ENCODE measurements at places on chromosomes 4 and X.

DNA sequence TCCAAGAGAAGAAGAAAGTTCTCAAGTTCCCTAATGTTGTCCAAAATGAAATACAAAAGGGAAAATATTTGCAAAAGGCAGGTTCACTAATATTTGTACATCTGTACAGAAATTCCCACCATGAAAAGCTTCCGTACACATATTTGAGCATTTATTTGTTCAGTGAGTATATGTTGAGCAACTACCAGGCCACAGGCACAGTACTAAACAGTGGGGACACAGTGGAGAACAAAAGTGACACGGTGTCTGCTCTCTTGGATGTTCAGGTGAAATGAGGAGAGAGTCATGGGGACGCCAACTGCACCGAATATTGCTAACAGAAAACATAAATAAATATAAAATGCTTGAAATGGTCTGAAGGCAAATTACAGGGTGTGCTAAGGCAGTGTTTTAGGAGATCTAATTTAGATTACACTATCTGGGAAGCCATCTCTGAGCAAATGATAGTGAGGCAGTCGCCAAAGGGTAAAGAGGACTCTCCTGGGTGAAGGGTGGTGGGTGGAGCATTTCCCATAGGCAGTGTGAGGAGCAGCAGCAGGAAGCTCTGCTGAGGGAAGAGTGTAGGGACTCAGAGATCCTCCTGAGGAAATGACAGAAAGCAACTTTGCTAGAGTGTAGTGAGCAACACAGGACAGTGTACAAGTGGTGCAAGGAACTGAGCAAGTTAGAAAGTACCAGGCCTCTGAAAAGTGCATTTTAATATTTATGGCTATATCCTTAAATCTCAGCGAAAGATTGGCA, 375.2 kb downstream of the GALNTL6 start:
- no peak for DNase-seq

DNA sequence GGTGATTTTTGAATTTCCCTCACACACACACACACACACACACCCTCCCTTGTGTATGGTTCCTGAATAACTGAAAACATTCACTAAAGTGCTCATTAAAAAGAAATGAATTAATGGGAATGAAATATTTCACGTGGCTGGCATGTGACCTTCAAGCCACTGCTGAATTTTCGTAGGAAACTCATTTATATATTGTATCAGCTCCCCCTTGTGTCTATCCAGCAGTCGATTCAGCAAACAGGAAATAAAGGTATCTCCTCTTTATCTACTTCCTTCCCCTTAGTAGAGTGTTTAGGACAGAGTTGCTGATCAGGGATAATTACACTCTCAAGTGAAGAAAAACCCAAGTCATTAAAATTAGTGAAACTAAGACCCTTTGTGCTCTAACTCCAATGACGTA, 912.6 kb upstream of the LCORL start:
- no peak for DNase-seq

GRCh38 chrX:38891641-38892413, 90.6 kb downstream of the MID1IP1 start:
- DNase-seq: no peak

GRCh38 chr4:96262057-96262456, 422.2 kb downstream of the PDHA2 start:
- no peak for DNase-seq

DNA sequence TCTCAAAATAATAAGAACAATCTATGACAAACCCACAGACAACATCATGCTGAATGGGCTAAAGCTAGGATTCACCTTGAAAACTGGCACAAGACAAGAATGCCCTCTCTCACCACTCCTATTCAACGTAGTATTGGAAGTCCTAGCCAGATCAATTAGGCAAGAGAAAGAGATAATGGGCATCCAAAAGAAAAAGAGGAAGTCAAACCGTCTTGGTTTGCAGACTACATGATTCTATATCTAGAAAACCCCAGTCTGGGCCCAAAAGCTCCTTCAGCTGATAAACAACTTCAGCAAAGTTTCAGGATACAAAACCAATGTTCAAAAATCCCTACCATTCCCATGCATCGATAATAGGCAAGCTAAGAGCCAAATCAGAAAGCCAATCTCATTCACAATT, 59.0 kb downstream of the CHM start:
- no peak for DNase-seq

DNA sequence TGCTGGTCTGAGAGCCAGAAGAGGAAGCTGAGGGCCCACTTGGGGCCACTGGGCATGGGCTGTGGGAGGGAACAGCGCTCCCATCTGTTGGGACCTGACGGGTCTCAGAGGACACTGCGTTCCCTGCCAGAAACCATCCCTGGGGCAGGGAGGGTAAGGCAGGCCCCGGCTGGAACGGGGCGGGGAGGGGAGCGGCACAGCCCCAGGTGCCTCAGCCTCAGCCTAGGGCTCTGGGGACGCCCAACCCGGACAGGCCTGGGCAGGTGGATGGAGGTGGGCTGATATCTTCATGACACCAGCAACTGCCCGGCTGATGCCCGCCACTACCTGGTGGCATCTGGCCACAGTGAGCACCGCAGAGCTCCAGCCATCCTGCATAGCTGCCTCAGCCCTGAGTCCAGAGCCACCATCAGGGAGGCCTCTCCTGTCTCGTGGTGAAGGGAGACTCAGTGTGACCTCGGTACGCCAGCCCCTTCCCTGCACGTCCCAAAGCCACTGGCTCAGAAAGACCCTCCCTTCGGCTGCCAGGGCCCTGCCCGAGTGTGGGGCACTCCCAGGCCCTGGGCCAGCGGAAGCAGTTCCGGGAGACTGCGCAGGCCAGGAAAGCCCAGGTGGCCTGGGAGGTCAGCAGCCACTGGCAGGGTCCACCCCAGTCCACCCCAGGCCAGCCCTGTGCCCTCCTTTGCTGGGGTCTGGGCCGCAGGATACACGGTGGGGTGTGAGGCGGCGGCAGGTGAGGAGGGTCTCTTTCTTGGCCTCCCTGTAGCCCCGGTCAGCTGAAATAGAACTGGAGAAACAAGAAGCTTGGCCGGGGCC, 34.6 kb upstream of the FGFR3 start:
- DNase-seq: no peak

DNA sequence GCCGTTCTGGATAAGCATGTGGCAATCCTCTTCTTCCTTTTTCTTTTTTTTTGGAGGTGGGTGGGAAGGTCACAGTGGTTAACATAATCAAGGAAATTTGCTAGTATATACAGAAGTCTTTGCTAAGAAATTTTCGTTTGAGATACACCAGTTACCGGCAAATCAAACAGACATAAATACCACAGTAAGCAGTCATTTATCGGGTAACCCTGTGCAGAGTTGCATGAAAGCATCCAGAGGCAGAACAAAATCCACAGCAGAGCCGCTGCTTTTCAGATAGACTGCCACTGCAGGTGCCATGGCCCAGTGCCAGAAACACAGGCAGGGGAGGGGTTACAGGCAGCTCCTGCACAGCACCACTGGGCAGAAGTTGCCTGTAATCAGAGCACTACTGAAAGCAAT, 179.1 kb upstream of the MAB21L2 start:
- no peak for DNase-seq

DNA sequence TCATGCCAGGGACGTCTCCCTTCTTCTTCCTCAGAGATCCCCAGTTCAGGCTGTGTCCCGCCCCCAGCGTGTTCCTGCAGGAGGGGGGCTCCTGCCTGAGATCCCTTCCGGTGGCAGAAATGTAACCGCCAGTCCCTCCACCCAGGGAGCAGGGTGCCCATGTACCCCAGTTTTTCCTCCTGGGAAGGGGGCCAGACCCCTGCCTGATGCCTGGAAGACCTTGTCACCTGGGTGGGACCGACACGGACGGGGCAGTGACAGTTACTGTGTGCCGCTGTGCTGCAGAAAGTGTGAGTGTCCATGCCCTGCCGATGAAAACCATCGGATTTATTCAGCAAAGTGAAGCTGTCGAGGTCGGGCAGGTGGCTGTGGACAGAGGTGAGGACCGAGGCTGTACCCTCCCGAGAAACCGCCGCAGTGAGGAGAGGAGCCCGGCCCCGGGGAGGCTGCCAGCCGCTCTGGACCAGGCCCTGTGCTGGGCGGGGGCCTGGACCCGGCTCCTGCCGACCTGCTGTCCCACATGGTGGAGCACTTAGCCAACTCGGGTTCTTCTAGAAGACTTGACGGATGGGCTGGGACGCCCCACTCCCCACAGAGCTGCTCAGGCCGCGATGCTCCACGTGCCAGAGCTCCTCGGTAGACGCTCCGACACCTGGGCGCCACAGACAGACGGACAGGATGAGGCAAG, 36.7 kb upstream of the HMX1 start:
- DNase-seq: no peak

DNA sequence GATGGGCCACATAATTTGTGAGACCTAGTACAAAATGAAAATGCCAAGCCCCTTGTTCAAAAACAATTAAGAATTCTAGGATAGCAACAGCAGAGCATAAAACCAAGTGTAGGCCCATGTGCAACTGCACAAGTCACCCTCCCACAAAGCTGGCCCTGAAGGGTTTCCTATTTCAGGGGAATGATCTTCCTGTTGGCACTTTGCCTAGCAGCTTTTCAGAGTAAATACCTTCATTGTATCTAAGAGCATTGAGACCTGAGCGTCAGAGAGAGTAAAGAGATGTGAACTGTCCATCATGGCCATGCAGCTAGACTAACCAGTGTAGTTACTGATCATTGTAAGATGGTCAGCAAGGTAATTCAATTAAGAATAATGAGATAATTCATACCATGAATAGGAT, 113.6 kb downstream of the CNKSR2 start:
- DNase-seq: no peak

DNA sequence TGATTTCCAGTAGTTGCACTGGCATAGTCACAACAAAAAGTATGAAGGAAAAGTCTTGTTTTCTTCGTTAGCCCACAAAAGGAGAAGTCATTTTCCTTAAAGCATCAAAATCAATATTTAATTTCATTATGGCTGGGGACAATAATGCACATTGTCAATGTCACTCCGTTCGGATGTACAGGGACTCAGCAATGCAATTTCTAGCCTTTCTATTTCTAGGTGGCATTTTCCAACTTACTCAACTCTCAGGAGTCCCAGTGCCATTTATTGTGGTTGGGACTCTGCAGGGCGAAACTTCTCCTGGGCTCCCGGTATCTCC, 99.6 kb downstream of the CEP135 start:
- no peak for DNase-seq

DNA sequence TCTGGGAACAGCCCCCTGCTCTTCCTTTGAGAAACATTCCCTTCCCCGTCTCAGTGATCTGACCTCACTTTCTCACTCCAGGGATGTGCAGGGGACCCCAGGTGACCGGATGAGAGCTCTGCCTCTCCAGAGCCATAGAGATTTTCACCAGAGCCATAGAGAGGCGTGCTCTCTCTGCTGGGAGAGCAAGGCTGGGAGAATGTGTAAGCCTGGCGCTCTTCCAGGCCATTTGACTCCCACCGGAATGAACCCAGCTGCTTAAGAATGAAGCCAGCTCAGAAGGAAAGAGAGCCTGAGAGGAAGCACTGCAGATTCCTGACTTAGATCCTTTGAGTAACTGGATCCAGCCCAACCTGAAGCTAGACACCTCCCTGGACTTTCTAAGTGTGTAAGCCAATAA, 106.4 kb downstream of the DHX15 start:
- no peak for DNase-seq

GRCh38 chr4:79338148-79338547, 12.3 kb upstream of the NAA11 start:
- no peak for DNase-seq

GRCh38 chrX:14673764-14674163, 144.4 kb downstream of the GLRA2 start:
- DNase-seq: no peak

DNA sequence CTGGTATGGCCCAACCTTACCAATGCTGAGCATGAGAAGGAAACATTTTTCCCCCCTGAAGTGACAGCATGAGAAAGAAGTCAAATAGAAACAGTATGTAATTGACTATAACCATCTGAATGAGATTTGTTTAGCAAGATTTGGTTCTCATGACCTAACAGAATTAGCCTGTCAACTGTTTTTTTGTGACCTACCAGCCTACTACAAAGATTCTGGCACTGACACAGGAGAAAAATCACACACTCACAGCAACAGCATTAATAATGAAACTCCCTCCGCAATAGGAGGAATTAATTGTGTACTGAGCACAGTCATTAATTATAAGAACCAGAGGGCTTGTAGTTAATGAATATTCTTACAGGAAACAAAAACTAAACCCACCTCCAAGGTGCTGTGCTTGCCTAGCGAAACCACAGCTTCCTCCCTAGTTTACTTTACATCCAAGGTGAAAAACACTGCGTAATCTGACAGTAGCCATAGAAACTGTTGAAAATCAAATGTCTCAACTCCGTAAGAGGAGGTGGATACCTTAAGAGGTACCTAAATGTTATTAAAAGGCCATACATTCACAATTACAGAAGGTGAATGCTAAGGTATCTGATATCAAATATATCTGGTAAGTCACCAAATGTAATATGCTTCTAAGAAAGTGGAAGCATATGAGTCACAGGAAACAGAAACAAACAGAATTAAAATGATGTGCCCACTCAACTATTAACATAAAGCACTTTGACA, 34.9 kb downstream of the MMRN1 start:
- no peak for DNase-seq

- DNase-seq: no peak
Observed at GRCh38 chr4:56698329-56698728, 17.2 kb upstream of the HOPX start.

- no peak for DNase-seq
Observed at GRCh38 chr4:648579-649292, 23.4 kb downstream of the PDE6B start.

GRCh38 chrX:104430072-104430741, 135.8 kb upstream of the IL1RAPL2 start:
- no peak for DNase-seq

DNA sequence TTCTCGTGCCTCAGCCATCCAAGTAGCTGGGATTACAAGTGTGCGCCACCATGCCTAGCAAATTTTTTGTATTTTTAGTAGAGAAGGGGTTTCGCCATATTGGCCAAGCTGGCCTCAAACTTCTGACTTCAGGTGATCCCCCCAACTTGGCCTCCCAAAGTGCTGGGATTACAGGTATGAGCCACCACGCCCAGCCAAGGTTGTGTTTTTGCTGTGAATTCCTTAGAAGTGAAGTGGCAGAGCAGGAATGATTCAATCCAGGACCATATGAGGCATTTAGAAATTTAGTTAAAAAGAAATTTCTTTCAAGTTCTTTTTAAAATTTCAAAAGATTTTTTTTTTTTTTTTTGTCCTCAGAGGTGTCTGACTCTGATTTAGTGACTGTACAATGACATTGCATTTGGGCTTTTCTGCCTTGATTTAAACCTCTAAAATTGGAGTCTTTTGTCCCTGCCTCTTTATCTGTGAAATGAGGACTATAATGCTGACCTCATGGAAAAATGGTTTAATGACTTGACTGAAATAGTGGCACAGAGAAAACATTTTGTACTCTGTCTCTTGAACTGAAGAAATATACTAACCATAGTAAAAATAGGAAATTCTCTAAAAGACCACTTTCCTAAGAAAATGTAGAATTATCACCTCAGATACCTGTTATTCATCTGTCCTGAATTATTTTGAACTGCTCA, 59.9 kb downstream of the CXCL13 start:
- no peak for DNase-seq

GRCh38 chr4:2303686-2304320, 41.9 kb upstream of the MXD4 start:
- DNase-seq: no peak

Data from activated T-helper 1 cell treated with anti-CD3 and anti-CD28 coated beads, Interleukin-2, amount 50 U/mL, for 16 hours (primary cell).